ENCODE measurements at places on chromosomes 7 and 10.

DNA sequence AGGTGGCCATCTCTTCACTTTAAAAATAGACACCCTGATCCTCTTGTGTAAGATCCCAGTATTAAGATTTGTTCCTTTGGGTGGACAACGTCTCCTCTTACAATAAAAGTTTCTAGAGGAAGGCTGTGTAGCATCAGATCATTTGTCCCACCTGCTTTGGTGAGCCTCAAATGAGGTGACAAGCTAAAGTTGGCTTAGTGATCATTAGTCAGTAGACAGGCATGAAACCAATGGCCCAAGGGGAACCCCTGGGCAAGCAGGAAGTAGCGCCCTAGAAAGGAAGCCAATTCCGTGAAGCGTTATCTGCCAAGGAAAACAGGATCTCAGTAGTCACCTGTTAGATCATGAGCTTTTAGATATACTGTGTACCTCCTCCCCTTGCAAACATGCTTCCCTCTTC is 66.8 kb downstream of the PCGF5 start:
- DNase-seq: no peak

GRCh38 chr10:129742742-129743550 is 221.1 kb downstream of the EBF3 start:
- no peak for DNase-seq

GRCh38 chr10:113594652-113595051 is 41.8 kb downstream of the HABP2 start:
- no peak for DNase-seq

DNA sequence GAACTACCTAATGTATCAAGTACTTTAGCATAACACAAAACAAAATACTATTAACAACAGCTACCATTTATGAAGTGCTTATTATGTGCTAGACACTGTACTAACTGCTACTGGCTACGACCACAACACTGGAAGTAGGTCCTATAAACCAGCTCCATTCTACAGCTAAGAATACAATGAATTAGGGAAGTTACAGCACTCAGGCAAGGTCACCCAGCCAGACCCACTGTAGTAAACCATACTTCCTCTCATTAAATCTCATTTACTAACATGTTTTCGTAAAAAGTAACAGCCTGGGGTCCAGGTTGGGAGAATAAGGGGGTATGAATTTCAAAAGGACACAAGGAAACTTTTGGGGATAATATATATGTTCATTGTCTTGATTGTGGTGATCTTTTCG is 25.4 kb downstream of the NAPEPLD start:
- DNase-seq: no peak

DNA sequence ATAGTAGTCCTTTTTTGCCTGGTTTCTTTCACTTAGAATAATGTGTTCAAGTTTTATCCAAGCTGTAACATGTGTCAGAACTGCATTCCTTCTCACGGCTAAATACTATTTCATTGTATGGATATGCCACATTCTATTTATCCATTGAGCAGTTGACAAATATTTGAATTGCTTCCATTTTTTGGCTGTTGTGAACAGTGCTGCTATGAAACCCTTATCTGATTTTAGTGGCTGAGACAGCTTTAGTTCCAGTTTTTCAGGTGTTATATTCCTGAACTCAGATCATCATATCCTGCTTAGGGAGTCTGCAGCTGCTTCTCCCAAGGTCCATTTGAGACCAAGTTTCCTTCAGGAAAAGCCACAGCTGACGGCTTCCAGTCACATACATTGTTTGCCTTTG is 339.2 kb downstream of the GRID1 start:
- DNase-seq: no peak

DNA sequence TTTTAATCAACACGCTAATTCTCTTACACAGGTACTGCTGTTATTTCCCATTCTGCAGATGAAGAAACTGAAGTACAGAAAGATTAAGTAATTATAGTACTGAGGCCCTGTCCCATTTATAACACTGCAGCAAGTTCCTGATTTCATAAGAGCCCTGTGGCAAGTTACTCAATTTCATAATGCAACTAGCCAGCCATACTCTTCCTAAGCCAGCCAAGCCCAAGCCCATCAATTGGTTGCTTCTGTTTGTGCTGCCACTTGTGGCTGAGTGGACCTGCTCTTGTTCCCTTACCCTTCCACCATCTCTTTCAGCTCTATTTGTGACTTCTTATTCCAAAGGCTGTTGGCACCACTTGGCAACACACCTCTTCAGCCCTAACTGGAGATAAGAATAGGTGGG is 19.7 kb upstream of the PRPF18 start:
- no peak for DNase-seq

DNA sequence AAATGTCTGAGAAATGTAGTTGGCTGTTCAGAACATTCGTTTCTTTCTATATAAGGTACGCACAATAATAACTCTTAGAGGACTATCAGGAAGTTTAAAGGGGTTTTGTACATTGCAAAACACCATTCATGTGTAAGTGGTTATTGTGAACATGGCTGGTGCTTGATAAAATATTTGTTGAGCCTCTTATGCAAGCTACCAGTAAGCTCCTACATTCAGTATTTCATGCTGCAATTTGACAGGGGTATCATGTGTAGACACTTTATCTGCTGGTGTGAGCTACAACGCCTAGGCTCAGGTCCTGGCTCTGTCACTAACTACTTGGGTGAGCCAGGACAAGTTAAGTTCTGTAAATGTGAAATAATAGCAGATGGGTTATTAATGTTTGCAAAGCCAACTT is 75.5 kb downstream of the MAP3K8 start:
- no peak for DNase-seq

DNA sequence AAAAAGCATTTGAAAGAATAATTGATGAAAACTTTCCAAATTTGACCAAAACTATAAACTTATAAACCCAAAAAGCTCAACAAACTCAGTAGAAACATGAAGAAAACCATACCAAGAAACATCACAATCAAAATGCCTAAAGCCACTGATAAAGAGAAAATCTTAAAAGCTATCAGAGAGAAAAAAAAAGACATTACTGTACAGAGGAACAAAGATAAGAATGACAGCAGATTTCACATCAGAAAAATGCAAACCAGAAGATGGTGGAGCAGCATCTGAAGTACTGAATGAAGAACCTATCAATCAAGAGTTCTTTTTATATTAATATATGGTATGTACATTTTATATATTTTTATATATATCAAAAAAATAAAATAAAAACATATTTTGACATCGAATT is 2.4 kb upstream of the GPAM start:
- DNase-seq: no peak

- no peak for DNase-seq
These were observed 266.6 kb upstream of the NPVF start for GRCh38 chr7:25494896-25495295.

GRCh38 chr7:12884033-12884432 is 196.6 kb downstream of the ARL4A start:
- no peak for DNase-seq

DNA sequence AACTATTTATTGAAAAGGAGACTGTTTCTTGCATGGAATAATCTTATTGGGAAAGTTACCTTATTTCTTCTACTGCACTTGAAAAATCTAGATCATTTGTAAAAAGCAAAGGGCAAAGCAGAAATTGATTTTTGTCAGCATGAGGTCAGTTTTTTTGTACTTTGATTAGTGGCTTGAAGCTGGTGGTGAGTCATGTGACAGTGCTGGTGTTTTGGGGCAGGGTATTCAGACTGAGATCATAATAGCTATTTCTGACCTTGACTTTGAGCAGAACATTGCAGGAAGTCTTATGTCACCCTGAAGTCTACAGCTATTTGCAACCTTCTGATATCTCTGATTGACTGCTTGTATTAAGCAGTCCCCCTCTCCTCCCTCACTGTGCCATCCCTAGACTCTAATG is 66.3 kb upstream of the SORCS3 start:
- no peak for DNase-seq

GRCh38 chr10:60816628-60817397 is 38.5 kb downstream of the CDK1 start:
- DNase-seq: peak; percentile 26

DNA sequence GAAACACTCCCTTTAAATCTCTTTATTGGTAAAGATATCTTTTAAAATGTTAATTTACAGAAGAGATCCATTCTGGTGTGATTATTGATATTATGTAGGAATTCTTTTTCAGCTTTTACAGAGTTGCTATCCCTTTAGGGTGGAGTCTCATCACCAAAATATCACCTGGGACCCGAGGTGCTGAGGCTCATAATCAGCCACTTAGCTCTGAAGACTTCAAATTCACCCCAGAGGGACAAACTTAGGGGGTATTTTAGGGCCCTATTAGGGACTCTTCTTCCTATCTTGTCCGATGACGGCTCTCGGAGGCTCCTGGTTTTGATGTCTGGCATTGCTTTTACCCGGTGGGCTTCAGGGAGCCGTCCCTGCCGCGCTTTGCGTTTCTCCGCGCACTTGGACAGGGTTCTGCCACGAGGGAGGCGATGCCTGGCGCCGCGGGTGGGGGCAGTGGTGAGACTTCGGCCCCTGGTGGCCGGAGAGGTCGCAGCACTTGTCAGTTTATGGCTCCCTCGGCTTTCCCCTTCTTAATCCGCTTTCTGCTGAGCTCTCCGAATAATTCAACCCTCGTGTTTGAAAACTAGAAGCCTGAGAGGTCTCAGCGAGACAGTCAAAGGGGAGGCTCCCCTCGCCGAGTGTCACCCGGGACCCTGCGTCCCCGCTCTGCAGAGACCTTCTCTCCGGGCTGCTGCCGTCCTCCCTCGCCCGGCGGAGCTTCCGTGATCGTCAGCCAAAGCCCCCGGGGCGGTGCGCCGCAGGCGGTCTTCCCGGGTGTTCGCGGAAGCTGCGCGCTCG is 27.8 kb downstream of the RBM20 start:
- peak; percentile 62 for DNase-seq

DNA sequence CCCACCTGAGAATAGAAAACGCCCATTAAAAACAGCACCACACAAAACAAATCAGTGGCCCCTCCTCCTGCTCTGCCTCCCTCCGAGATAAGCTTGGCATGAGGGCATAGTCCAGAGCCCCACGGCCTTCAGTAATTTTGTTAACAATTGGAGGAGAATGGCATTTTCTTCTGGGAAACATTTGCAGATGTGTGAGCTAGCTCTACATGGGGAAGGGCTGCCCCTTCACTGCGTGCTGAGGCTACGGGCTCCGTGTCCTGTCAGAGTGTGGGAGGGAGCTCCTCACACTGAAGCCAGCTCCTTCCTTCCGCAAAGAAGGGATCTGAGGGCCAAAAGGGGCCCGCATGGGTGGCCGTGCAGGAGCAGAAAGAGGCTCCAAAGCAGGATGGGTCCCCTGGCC is 15.2 kb downstream of the GRK5 start:
- no peak for DNase-seq

- DNase-seq: no peak
These were observed 708.4 kb downstream of the POM121L12 start for GRCh38 chr7:53743697-53744402.

GRCh38 chr10:124704428-124705380 is 39.5 kb downstream of the FAM53B start:
- DNase-seq: no peak

DNA sequence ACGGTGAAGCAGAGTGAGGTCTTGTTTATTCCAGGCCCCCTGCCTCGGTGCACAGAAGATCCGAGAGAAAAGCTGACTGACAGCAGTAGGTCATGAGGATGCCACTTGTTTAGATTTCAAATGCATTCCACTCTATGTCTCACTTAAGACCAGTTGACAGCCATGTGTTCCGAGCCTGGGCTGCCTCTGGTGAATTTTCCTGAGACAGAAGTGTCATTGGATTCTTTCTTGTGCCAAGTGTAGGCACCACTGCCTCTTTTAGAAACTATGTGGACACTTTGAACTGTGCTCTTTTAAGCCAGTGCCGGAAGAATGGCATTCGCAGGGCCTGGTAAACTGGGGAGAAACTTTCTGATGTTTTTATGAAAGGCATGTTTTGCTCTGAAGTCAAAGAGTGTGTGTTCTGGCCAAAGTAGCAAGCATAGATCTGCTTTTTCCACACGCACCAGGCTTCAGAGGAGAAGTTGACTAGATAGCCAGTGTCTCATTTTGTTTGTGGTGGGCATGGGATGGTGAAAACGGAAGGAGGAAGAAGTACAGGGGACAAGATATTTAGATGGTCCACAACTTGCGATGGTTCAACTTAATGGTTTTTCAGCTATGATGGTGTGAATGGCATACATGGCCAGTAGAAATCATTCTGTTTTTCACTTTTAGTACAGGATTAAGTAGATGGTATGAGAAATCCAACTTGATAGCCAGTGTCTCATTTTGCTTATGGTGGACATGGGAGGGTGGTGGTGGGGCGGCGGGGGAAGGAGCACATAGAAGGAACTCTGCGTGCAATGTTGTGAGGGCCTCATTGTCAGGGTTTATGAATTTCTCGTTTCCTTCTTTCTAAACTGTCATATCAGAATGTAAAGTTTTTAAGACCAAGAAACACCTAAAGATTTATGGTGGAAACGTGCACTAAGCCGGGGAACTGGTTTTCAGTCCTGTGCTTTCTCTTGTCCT is 41.5 kb downstream of the CYP17A1 start:
- DNase-seq: no peak

GRCh38 chr7:100380196-100380595 is 6.9 kb downstream of the PILRA start:
- no peak for DNase-seq

GRCh38 chr10:34116220-34116641 is 698.9 kb downstream of the PARD3 start:
- DNase-seq: no peak

DNA sequence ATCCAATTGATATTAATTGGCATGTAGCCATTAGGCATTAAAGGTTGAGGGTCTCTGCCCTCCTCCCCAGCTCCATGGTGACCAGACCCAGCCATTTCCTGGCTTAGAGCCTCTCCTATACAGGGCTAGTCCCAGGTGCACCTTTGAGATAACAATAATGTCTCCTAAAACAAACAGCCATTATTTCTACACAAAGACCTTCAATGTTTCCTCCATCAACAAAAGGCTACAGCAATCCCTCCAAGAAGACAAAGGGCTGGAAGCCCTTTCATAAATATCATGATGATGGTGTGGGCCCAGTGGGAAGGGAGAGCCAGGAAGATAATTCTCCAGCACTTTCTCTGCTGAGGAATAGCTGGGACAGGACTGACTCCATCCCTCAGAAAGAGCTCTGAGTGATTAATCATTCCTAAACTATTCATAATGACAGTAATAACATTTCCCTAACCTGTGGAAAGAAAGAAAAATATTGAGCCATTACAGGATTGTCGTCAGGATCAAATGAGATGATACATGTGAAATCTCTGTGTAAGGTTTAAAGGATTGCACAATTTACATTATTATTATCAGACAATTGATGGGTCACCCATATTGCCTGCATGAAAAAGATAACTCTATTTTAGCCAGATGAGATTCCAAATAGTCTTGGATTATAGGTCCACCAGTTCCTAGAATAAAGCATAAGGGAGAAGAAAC is 10.2 kb downstream of the PKD2L1 start:
- DNase-seq: no peak

- no peak for DNase-seq
These were observed 324.1 kb downstream of the PHF14 start for GRCh38 chr7:11297764-11298163.

- no peak for DNase-seq
These were observed 57.3 kb upstream of the BTBD16 start for GRCh38 chr10:122213766-122214165.

DNA sequence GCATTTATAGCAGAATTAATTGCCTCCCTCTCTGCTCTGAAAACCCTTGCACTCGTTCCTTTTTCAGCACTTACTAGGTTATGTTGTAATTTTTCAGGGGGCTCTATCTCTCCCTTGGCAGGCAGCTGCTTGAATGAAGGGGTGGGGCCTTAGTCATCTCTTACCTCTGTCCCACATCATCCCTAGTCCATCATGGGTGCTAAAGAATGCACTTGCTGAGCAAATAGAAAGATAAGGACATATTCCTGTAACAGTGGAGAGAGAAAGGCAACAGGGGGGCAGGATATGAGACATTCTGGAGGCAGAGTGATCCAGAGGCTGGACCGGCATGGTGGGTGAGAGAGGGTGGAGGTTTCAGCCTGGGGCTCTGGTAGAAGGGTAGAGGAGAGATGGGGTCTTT is 60.0 kb downstream of the MINDY4 start:
- DNase-seq: no peak

Measured in effector memory CD8-positive, alpha-beta T cell (primary cell).